Activated naive CD8-positive, alpha-beta T cell treated with anti-CD3 and anti-CD28 coated beads, Interleukin-2, amount 50 U/mL, for 24 hours (primary cell): ENCODE measurements at places on chromosomes 3 and 15.

DNA sequence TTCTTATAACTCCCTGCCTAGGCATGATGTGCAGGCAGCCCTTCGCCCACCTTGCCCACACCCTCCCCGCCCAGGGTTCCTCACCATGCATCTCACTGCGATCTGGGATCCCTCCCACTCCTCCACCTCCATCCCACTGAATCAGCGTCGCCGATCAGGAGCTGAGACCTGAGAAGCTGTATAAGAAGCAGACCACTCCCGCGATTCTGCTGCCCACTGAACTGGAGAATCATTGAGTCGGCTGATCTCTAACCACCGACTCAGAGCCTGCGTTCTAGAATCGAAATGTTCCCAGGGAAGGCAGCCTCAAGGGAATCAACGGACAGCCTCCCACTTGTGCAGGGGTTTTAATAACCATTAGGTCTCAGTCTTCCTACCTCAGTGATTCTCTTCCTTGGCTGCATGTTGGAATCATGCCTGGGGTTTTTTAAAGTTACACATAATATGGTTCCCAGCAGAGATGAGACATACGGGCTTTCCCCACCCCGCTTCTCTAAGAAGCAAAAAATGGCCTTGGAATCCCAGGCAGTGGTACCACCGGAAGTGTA lies 60.2 kb downstream of the TMEM44 start:
- DNase-seq: no peak
- no peak overlapping the region for H3K4me3 ChIP-seq
- peaks cover 30% of the 10 kb centered on the region for H3K27me3 ChIP-seq
- peaks cover 10% of the 10 kb centered on the region for H3K4me1 ChIP-seq
- H3K36me3 ChIP-seq: no peaks in the 10 kb centered on the region

DNA sequence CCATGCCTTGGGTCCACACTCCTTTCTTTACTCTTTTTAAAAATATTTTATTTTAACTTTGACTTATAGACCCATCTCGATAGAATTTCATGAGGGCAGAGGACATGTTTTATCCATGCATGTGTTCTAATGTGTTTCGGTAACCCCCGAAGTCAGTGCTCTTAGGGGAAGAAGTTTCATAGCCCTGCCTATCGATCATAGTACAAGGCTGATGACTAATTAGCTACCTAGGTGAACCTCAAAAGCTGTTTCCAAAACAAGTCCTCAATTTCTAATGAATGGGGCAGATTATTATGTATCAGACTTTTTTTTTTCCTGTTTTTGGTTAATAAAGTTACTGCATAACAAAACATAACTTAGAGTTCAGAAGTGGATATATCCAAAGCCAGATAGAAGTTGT lies 82.0 kb downstream of the MBNL1 start:
- no peaks in the 10 kb centered on the region for H3K27me3 ChIP-seq
- peaks cover 49% of the 10 kb centered on the region for H3K4me1 ChIP-seq
- no peak overlapping the region for H3K4me3 ChIP-seq
- DNase-seq: no peak

DNA sequence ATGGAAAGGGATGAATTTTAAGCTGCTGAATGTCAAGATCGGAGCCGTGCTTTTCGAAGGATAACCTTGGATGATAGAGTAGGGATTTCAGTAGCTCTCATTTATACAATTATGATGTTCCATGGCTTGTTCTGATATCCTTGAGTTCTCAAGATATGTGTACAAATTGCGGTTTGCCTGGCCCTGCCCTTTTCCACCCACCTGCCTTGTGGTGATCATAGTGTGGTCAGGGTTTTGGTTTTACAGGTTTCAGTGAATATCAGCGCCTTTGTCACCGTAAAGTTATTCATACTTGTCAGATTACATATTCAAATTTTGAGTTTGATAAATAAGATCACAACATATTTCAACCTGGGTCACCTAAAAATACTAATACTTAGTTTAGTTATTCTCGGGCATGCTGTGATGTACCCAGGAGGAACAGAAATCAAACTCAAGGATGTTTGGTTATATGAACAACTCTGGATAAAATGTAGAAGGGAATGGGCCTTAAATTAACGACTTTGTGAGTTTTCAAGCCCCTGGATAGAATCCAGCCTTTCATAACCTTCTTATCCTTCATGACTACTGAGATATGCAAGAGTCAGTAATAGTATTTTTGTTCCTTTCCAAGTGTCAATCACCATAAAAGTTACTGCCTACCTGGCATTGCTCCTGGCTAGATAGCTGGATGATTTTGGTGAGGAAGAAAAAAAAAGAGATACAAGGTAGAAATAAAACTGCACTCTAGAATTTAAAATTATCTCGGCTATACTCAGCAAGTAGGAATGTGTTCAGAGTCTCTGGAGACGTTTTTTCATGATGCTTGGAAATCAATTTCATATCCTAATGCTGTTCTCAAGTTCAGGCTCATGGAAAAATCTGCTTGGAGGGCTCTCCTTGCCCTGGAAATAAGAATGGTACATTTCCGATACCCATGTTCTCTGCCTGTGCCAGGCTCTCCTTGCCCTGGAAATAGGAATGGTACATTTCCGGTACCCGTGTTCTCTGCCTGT lies 209.2 kb upstream of the TPRG1 start:
- H3K36me3 ChIP-seq: no peaks in the 10 kb centered on the region
- H3K4me1 ChIP-seq: peaks cover 13% of the 10 kb centered on the region
- H3K27ac ChIP-seq: peak overlapping the region; percentile 33
- H3K4me3 ChIP-seq: no peak overlapping the region
- DNase-seq: no peak
- H3K27me3 ChIP-seq: peaks cover 7% of the 10 kb centered on the region

DNA sequence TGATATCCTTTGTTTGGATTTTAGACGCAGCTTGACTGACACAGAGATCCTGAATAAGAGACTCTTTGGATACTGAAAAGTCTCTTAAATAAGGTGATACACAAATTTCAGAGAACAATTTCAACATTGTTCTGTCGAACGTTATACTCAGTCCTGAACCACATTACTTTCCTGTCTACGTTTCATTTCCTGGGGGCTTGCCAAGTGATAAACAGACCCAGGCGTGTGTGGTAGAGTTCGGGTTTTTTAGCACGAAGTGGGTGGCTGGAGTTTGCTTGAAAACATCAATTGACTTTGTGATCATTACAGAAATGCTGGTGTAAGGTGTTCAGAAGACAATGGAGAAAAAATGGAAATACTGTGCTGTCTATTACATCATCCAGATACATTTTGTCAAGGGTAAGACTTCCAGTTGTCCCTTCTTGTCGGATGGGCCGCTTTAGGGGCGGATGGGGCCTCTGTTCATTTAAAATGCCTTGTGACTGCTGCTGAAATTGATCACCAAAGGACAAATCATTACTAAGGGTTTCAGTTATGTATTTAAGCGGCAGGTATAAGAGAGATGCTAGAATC lies at the start of gene CD96:
TSS of gene CD96 (plus strand) at position 287 of the 573 bp plus-strand sequence. CDS start at position 339, 52 bp downstream.
- peak within 1 kb of the TSS; percentile 81 for H3K4me3 ChIP-seq
- DNase-seq: peak; percentile 51
- peak within 1 kb of the TSS; percentile 98 for H3K27ac ChIP-seq
- H3K27me3 ChIP-seq: no peaks in the 10 kb centered on the region
- peaks cover 14% of the 10 kb centered on the region for H3K36me3 ChIP-seq
